ENCODE measurements at places on chromosomes 2 and 18.

DNA sequence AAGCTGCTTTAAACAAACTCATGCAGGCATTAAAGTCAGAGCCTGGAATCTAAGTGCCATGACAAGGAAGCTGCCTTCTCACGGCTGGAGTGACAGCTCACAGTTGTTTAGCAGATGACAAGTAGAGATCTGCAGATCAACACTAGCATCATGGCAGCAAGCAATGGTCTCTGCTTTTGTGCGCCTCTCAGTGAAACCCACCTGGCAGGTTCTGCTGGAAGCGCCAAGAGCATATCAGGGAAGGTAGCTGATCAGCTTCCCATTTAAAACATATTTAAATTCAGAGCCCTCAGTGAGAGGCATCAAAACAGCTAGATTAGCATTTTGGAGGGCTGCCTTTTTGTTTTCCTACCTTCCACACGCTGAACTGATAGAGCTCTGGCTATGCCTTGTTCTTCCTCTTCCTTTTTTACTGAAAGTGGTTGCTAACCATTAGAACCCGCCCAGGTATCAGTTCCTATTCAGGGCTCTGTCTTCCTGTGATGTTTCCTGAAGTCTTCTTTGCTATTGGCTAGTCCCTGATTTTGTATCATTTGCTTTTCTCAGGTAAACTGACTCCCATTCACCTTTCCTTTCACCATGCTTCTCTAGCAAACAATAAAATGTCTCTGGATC, 70.8 kb downstream of the TMEM200C start:
- no peak for DNase-seq

DNA sequence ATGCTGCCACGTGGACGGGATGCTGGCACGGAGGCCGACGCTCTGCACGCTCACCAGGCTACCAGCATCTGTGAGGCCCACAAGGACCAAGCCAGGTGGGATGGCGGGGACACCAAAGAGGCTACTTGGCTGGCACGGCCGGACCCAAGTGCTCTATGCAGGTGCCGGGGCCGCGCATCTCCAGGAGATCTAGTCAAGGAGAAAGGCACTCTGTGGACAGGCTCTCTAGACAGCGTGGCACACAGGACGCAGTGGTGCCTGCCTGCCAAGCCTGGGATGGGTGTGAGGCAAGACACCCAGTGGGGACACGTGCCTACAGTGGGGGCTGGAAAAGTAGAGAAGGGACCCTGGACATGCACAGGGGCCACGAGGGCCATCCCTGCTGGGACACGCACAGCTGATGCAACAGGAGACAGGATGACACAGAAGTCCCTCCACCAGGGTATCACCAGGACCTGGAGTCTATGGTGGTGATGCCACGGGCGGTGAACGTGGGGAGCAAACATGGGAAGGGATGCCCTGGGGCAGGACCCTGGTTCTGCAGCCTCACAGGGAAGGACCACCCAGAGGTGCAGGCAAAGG, 28.5 kb downstream of the ZNF516 start:
- DNase-seq, result no peak

DNA sequence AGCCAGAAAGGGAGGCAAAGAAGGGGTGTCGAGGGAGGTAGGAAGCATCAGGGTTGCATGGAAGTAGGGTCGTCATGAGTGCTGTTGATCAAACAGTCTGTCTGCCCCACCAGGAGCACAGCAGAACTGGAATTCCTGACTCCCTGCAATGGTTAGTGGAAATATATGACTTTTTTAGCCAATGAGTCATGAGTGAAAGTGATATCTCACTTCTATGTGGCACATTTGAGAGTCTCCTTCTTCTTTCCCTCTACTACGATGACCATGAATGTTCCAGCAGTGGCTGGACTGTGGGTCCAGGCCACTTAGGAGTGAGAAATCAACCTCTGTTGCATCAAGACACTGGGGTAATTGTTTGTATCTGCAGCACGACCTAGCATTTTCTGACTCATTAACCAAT, 199.5 kb downstream of the TTC32 start:
- no peak for DNase-seq

DNA sequence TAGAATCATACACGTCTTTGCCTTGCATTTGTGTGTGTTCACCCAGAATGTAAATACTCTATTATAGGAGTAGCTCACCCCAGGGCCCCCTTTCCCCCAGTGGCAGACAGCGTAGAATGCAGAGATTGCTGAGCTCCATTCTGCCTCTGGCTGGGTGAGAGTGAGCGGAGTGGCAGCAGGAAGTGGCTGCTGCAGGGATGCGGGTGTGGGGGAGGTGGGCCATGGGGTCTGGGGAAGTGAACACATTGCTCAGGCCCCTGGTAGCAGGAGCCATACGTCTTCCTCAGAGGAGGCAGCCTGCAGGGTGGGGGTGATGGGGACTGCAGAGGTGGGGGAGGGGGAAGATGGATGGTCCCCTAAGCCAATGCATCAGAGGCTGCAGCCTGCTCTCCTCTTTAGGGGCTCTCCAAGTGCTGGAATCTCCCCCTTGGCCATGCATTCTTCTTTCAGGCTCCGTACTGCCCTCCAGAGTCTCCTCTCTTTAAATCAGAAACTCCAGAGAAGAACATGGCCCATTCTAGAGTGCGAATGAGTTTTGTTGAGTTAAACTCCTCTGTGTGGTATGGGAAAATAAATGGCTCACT, 72.2 kb downstream of the CELF4 start:
- no peak for DNase-seq

GRCh38 chr2:161250864-161251436, 57.3 kb upstream of the PSMD14 start:
- DNase-seq, result no peak

DNA sequence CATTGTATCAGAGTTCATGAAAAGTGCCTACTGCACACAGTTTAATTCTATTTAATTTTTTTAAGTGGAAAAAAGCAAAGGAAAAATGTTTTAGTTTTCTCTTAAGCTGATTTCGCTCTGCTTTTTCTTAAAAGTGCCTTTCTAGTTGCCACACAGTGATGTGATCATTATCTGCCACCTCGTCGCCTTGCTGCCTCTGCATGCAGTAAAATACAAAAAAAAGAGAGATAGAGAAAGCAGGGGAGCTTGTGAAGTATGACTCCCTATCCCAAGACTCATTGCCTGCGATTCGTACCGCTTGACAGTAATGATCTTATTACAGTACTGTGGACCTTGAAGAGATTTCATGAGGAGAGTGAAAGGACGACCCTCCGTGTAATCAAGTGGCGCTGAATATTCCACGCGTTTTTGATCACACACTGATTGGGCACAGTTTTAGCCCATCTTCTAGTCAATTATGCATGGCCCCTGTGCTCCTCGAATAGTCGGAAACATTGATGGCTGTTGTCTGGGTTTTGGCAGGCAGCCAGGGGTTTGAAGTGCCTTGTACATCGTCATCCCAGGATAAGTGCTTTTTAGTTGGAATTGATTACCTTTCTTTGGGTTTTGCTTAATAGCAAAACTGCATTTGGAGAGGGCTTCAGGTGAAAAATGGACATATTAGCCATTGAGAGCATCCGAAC, 188.3 kb downstream of the GBX2 start:
- DNase-seq, result no peak

DNA sequence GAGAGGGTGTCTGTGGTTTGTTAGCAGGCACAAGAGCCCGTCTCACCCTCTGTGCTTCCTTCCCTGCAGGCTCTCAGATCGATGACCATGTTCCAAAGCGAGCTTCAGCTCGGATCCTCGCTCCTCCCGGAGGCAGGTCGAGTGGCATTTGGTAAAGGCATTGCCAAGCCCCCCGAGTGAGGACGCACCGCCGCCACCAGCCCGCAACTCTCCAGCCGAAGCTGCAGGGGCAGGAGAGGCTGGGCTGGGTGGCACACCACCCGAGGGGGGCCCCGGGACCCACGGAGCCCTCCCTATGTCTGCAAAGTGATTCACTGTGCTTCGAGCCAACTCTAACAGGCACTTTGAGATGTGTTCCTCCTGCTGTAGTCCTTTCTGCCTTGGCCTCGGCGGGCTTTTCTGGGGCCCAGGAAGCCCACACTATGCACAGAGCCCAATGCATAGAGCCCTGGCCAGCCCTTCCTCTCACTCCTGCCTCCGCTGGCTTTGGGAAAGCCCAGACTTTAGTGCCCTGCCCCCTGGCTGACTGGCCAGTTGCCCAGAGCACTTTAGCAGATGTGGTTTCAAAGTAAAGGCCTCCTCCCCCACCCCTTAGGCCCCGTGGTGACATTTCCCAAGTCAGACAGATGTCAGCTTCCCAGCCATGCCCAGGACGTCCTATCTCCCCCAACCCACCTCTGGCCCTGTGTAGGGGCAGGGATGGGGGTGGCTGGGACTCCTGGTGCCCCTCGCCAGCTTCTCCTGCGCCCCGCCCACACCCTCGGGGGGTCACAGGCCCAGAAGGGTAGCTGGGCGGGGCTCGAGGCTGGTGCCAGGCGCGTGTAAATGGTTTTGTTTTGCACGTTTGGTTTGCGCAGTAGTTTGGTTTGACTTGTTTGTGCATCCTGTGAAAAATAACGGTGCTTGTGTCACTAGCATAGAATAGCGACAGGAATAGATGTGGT, 23.3 kb upstream of the MAPRE3 start:
- no peak for DNase-seq

GRCh38 chr2:170155022-170155722, 22.8 kb upstream of the MYO3B start:
- DNase-seq, result no peak

GRCh38 chr2:109476641-109477441, 136.9 kb downstream of the SEPTIN10 start:
- DNase-seq, result no peak

DNA sequence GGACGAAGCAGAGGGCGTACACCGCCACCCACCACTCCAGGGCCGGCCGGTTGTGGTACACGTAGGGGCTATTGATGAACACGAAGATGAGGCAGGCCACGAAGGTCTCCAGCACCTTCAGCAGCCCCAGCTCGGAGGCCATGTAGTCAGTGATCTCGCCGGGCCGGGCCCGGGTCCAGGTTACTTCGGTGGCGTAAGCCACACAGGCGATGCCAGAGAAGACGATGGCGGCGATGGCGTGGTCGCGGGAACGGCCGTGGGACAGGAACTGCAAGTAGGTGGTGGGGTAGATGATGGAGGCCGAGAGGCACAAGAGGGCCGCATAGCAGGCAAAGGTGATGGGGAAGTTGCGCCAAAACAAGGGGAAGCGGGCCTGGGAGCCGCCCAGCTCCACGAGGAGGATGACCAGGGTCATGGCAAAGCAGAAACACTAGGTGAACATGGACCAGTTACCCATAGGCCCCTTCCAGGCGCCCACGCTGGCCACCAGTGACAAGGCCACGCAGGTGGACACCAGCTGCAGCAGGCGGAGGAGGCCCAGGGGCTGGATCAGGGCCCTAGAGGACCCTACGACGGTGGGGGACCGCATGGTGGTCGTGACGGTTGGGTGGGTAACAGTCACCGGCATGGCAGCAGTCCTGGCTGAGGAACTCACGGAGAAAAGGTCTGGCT, 128.4 kb upstream of the FAM98A start:
- DNase-seq, result no peak

- no peak for DNase-seq
Observed at GRCh38 chr2:174572556-174572955, 25.0 kb downstream of the WIPF1 start.

DNA sequence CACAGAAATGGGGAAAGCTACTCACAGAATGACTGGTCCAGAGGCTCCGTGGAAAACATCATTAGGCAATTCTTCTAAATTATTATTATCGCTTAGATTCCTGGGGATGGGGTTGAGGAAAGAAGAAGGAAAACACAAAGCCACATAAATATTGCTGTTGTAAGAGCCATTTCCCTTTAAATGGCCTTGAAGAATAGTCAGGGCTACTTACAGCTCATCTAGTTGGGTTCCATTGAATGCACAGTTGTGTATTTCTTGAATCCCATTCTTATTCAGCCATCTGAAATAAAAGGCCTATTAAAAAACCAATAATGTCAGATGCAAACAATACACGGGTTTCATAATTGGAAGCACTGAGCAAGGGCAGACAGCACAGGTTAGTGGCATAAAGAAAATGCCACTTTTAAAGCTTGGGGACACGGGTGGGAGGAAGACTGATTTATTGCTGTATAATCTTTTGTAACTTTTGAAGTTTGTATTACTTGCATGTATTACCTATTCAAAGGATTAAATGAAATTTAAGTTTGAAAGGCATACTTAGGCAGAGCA, 171.4 kb downstream of the FSHR start:
- DNase-seq, result no peak

- DNase-seq, result no peak
Observed at GRCh38 chr18:34794348-34794747, 84.2 kb downstream of the DTNA start.

Measured in T-helper 9 cell (primary cell).